NCI-H2081 treated with DMSO at 0.1 percent for 48 hours (cell line): ENCODE measurements at places on chromosomes 13 and 19.

DNA sequence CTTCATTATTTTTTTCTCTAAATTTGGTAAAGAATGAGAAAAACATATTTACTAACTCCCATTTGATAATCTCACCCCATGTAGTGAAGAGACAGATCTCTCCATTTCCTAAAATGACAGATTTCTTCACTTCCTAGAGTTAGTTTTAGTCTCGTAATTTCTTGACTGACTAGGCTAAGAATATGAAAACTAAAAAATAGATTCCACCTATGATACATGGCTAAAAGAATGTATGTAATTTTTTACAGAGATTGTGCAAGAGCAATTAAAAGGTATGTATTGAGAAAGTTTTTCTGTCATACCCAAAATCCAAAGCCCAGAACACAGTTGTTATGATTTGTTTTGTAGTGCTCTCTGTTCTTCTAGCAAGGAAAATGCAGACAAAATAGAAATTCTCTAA, 9.5 kb downstream of the NALCN start:
- DNase-seq = no peak

DNA sequence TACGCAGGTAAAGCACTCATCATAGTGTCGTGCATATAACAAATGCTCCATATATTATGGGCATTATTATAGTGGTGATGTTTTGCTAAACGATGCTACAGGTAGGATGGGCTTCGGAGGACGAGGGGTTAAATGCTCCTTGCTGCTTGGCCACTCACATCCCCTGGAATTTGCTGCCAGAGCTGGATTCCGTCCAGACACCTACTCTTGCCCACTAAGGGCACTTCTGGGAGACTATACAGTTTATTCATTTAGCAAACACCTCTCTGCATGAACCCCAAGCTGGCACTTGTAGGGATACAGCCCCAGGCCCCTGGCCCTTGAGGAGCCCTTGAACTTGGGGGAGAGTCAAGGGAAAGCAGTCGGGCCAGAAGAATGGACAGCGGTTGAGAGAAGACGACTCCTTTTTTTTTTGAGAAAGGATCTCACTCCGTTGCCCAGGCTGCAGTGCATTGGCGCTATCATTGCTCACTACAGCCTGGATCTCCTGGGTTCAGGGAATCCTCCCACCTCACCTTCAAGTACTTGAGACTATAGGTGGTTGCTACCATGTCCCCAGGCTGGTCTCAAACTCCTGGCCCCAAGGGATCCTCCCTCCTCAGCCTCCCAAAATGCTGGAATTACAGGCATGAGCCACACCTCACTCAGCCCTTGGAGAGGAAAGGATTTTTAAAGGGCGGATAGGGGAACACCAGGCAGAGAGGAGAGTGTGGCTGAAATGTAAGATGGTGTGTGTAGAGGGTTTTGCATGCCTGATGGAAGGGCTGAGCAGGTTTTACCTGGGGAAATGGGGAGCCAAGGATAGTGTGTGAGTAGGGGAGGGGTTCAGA, 1.1 kb upstream of the MRPL34 start:
- DNase-seq = no peak

GRCh38 chr19:38370299-38370698, 4.1 kb upstream of the PSMD8 start:
- no peak for DNase-seq

DNA sequence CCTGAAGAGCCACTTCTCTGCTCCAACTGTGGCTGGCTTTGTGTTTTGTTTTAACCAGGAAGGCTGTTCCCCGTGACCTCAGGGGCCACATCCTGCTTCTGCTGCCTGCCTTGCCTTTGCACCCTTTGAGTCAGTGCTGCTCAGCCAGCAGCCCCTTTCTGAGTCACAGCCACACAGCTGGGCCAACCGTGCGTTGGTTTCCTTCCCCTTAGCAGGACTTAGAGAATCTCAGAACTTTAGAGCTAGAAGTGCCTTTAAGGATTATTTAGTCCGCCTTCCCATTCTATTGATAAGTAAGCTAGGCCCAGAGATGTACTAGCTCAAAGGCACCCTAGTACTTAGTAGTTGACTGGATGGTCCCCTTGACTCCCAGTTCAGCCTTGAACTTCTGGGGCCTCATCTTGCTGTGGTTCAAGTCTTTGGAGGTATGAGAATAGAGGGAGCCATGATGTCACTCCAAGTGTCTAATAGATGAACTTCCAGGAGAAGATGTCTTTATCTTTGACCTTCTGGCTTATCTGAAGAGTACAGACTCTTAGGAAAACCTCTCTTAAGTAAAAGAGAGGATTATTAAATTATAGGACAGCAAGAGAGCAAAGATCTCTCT, 8.0 kb downstream of the RGCC start:
- no peak for DNase-seq

GRCh38 chr13:25167382-25168174, 4.5 kb downstream of the AMER2 start:
- no peak for DNase-seq

DNA sequence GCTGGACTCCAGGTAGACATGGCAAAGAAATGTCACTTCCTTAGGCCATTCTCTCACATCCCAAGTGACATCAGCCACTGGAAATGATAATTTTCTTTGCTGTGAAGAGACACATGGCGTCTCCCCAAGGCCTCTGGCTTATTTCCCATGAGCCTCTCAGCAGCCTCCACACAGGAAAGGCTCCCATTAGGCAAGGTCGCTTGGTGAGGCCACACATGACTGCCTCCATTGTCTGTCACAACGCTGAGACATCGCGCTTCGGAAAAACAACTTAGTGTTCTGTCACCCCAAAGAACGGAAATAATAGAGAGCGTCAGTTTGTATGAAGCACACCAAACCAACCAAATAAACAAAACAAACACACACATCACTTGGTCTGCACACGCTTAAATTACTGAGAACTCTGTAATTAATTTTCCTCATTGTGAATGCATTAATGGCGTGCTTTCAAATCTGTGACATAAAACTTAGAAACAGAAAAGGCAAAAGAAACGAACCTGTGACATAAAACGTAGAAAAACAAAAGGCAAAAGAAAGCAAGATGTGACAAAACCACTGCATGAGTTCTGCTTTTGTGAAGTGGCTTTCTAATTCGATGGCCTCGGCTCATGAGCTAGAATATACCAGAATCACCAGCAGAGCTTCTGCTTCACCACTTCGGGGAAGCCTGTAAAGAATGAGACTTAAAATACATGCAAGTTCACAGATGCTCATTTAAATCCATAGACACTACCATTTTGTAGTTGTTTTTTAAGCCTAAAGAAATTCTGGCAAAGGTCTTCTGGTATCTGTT, 404.2 kb upstream of the SGCG start:
- DNase-seq = no peak

DNA sequence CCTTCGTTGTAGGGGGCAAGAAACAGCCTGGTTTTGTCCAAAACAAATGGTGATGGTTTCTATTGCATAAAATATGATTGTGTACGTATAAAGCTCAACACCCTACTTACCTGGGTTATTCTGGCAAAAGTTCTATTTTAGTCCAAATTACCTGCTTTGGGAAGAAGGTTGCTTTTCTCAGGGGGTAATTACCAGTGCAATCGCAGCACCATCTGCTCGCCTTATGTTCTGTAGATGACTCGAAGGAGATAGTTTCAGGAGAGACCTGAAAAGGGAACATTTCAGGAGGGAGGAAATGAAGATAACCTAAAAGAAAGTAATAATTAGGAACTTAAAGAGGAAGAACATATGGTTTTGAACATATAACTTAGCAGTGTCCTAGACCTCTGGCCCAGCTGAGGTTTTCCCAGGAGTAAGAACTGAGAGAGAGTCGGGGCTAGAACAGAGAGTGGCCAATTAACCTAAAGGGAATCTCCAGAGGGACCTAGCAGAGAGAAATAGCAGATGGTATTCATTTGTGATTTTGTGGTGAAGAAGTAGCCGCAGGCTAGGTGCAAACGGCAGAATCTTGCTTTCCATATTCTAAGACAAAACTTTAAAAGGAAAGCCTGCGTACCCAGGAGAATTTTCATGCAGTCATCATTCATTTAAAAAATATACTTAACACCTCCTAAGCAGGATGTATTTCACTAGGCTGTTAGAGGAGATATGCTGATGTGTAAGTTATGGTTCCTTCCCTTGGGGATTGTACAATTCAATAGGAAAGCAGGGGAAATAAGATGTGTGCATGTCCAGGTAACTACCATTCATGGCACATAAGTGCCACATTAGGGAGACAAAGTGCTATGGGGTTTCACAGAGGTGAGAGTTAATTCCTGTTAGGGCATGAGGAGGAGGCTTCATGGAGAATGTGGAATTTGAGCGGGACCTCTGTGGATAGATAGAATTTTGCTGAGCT, 113.0 kb upstream of the SLC10A2 start:
- DNase-seq = no peak

DNA sequence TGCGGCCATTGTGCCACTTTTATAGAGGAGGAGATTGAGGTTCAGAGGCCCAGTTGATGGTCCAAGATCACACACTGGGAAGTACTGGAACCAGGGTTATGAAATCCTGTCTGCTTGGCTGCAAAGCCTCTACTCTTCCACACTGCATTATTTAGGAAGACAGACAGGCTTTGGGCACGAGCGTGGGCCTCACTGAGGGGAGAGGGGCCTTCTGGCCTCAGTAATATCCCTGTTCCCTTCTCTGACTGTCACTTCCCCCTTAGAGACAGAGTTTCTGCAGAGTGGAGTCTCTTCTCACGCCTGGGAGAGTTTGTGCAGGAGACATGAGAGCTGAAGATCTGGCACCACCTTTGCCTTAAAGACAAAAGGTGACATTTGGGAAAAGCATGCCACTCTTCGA, 49.0 kb upstream of the PNMA8B start:
- no peak for DNase-seq

DNA sequence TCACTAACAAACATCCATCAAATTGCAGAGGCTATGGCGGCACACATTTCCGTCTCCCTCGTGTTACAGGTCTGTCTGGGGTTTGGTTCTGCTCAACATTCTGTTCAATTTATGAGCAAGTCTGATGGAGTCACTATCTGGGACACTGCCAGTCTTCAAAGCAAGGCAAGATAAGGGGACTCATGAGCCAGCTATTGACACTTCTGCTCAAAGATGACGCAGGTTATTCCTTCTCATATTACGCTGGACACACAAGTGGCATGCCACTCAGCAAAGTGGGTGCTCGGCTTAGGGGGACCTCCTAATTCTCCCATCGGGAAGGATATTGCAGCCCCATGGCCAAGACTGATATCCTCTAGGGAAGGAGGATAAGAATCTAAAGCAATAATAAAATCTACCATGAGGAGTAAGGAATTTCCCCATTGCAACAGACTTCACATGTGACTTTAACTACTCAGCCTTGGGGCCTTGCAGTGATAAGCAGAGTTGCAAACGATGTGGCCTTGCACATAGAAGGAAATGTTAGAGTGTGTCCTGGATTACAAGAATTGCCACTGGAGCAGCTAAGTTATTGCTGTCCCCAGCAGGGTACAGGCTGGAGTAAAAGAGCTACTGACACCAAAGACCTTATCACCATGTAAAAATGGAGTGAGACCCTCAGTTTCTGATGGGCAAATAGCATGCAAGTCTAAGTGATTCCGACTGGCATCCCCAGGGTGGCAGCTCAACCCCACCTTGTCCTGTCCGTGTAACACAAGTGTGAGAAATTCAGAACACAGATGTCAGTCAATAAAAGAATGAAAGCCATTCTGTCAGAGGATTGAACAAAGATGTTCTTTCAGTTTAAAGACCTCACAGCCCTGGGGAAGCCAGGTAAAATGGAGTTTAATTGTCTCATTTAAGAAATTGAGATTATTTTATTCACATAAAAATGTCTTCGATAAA, 306.1 kb downstream of the IRS2 start:
- no peak for DNase-seq

DNA sequence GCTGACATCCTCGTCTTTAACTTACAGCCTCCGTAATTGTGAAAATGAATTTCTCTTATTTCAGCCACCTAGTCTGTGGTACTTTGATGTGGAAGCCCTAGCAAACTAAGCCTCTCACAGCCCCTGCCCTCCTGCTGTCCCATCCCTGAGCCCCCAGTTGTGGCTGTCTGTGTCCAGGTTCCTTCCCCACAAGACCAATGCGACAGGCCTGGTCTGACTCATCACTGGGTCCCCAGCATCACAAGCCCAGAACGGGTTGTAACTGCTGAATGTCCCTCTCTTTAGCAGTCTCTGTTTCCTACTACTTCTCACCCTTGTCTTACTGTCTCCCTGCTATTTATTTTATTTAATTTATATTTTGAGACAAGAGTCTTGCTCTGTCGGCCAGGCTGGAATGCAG, 5.7 kb downstream of the POU2F2 start:
- DNase-seq = no peak

DNA sequence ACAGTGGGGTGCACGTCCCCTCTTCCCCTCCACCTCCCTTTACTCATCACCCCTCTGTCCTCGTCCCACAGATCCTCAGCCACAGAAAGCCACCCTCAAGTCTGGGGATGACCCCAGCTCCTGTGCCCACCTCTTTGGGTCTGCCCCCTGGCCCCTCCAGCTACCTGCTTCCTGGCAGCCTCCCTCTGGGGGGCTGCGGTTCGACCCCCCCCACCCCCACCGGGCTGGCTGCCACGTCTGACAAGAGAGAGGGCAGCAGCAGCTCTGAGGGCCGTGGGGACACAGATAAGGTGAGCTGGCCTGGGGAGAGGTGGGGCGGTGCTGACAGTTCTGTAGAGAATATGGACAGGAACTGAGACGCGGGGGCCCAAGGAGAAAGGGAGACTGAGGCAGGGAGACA, 11.1 kb downstream of the IRF3 start:
- no peak for DNase-seq

DNA sequence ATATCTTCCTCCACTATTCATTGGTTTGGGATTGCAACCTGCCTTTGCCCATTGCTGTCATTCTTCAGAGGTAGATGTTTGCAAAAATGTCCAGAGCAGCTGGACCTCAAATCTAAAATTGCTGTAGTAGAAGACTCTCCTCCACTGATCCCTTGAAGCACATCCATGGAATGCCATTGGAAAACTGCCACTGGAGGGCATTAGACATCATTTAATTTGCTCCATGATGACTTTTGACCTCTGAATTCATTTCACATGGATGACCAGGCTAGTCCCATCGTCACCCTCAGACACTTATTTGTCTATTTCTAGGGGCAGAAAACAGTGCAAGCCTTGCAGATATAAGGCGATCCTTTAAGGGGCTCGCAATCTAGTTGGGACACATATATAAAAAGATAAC, 33.9 kb upstream of the FLT1 start:
- no peak for DNase-seq

DNA sequence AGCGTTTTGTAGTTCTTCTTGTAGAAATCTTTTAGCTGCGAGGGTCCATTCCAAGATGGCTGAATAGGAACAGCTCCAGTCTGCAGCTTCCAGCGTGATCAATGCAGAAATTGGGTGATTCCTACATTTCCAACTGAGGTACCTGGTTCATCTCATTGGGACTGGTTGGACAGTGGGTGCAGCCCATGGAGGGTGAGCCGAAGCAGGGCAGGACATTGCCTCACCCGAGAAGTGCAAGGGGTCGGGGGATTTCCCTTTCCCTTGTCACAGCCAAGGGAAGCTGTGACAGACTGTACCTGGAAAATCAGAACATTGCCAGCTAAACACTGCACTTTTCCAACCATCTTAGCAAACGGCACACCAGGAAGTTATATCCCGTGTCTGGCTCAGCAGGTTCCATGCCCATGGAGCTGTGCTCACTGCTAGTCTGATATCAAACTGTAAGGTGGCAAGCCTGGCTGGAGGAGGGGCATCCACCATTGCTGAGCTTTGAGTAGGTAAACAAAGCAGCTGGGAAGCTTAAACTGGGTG, 176.0 kb upstream of the SPRY2 start:
- no peak for DNase-seq

GRCh38 chr13:26888632-26889031, 128.0 kb upstream of the GPR12 start:
- no peak for DNase-seq

- no peak for DNase-seq
Measured at GRCh38 chr13:82036602-82037001, 1695.7 kb upstream of the SPRY2 start.
